ENCODE measurements at places on chromosomes 4 and X.

GRCh38 chr4:99821918-99822503 lies 5.4 kb downstream of the DAPP1 start:
- no peak for DNase-seq

GRCh38 chr4:121227341-121227792 lies 63.2 kb upstream of the TNIP3 start:
- no peak for DNase-seq

DNA sequence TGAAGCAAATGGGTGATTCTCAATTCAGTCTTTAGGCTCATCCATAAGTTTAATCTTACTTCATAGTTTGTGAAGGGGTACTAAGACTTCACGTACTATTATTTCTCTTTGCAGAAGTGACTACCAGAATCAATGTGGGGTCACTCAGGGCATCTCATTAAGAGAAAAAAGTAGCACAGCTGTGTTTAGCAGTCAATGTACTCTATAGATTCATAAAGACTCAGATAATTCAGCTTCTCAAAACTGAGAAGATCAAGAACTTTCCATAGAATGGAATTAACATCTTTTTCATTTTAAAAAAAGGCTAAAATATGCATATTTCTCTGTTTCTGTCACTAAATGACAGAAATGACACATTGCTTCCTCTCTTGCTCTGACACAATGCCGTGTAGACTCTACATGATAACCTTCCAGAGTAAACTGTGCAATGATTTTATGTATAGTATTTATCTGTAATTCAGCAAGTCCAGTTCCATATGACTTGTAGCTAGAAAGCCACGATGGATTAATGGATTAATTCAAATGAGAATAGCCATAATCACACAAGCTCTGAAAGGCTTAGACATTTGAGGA lies 20.3 kb upstream of the LSM6 start:
- DNase-seq, result no peak

DNA sequence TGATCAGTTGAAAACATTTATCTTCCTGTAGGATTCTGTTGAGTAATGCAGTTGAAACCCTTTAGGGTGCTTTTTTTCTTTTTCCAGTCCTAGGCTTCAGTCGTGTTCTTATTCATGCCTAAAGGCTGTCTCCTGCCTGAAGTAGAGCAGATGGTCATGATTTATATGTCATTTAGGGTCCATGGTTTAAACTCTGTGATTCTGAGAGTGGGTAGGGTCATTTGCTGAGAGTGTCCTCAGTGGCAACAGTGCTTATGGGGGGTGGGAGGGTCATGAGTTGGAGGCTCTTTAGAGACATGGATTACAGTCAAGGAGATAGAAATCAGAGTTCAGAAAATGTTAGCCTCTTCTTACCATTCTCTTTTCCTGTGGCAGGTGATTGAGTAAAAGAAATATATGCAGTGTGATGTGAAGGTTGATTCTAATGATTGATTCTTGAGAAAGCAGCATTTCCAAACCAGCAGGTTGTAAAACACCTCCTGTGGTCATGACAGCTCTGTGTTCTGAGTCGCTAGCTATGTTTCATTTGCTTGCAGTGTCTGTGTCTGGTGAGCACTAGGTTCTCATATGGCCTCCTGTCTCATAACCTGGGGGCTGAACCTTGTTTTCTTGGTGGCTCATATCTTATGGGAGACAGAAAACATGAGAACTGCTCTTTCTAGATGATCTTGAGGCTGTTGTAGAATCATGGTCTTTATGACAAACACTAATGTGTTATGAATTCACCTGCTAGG lies 60.4 kb downstream of the JADE1 start:
- DNase-seq, result no peak

- no peak for DNase-seq
Observed at GRCh38 chr4:87499403-87500091, 29.6 kb downstream of the SPARCL1 start.

GRCh38 chr4:177726111-177726510 lies 283.9 kb upstream of the AGA start:
- no peak for DNase-seq

DNA sequence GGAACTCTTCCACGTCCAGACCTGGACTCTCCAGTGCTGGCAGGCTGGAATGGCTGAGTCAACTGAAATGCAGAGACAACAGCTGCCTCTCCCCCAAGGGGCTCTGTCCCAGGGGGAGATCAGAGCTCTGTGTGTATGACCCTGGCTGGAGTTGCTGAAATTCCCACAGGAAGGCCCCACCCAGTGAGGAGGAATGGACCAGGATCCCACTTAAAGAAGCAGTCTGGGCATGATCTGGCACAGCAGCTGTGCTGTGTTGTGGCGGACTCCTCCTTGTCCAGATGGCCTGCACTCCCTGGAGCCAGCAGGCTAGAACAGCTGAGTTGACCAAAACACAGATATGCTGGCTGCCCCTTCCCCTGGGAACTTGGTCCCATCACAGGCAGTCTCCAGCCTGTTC lies 25.4 kb downstream of the C4orf17 start:
- no peak for DNase-seq

DNA sequence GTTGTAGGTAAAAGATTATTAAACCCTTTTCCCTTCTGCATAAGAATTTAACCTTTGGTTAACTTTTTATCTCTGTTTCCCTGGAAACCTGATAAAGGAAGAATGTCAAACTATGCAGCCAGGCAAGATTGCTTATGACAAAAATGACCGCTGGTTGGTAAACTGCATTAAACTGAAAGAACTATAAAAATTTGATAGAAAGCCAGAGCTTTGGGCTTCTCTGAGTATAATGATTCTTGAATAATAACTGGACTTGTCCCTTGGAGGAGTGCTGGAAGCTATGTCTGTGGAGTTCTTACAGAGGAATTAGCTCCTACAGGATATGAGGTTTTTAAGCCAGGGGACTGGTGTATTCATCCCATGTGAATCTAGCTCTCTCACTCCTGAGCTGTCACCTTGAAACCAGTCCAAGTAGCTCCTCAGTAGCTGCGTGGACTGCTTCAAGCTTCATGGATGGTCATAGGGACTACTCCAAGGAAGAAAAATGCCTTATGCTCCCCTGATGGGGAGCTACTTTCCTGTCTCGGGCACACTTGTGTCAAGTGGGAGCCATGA lies 52.0 kb downstream of the RASL11B start:
- DNase-seq, result peak; percentile 47

DNA sequence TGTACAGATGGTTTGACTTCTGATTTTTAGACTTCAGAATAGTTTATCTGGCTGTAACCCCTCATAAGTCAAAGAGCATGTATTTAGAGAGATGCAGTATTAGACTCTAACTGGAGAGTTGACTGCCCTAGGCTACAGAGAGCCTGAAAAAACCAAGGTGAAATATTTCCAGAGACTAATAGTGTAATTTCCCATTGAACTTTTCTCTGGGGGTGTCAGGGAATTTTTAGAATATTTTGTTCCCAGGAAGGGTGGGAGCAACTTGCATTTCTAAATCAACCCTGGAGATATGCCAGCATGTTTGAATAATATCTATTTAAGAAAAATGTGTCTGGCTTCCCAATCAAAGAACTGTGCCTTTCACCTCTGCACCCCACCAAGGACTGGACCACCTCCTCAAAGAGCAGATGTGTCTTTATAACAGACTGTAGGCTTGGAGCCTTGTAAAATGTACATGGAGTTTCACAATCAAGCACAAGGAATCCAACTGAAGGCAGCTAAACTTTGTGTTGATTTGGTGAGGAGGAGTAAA lies 2.0 kb downstream of the ANXA3 start:
- DNase-seq, result no peak

- DNase-seq, result peak; percentile 35
Observed at GRCh38 chr4:168019019-168019651, 73.2 kb upstream of the ANXA10 start.

- no peak for DNase-seq
Observed at GRCh38 chr4:6198768-6199421, 1.5 kb downstream of the JAKMIP1 start.

GRCh38 chrX:19613645-19614323 lies 98.5 kb upstream of the MAP3K15 start:
- no peak for DNase-seq

DNA sequence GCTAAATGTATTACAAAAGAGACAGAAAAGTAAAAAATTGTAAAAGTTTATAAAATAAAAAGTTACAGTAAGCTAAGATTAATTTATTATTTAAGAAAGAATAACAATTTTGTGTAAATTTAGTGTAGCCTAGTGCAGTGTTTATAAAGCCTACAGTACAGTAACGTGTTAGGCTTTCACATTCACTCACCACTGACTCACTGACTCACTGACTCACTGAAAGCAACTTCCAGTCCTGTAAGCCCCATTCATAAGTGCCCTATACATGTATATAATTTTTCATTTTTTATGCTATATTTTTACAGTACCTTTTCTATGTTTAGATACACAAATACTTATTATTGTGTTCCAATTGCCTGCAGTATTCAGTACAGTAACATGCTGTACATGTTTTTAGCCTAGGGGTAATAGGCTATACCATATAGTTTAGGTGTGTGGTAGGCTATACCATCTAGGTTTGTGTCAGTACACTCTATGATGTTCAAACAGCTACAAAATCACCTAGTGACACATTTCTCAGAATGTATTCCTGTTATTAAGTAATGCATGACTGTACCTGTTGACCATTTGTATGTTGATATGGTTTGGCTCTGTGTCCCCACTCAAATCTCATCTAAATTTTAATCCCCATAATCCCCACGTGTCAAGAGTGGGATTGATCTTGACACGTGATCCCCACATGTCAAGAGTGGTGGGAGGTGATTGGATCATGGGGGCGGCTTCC lies 57.9 kb downstream of the CFAP299 start:
- peak; percentile 60 for DNase-seq

All from stromal cell of bone marrow (primary cell).